Peyer's patch (tissue), 4 donors: ENCODE measurements at places on chromosomes 2 and 18. TPM values are rescaled to one million over a fixed set of nuclear protein-coding genes. Genes with fewer than 3 reads are reported as not detected.
A peak's percentile ranks its signal among the peaks of the same experiment; 100 is the strongest.

The UGT1A3 gene
- total RNA-seq = not detected

- no peak for DNase-seq
Observed at GRCh38 chr2:100404411-100404810, 13.1 kb downstream of the CHST10 start.

DNA sequence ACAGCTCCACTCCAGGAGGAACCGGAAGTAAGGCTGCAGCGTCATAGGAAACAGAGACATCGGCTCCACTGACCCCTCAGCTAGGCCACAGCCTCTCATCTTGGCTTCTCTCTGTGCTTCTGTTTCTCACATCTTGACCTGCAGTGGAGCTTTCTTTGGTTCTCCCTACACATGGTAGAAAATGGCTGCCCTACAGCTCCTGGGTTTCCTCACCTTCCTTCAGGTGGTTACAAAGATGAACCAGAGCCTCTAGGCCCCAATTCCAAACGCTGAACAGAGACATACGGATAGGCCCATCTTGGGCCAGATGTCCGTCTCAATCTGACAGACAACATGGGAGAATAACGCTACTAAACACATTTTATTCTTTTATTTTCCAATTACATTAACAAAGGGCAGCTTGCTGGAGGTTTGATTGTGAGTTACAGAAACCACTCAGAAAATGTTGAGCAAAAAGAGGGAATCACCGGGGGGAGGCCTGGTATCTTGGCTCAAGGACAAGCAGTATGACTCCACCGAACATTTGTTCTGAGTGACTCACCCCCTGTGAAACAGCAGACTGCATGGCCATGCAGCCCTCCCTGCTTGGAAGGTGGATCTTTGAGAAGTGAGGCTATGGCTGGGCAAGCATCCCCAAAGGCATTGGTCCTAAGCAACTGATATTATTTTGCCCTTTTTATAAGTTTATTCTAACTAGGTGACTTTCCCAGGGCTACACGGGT, 303.5 kb downstream of the CDCA7 start:
- no peak for DNase-seq

- DNase-seq = no peak
Observed at GRCh38 chr2:200863782-200864175, 679 bp downstream of the CLK1 start.

DNA sequence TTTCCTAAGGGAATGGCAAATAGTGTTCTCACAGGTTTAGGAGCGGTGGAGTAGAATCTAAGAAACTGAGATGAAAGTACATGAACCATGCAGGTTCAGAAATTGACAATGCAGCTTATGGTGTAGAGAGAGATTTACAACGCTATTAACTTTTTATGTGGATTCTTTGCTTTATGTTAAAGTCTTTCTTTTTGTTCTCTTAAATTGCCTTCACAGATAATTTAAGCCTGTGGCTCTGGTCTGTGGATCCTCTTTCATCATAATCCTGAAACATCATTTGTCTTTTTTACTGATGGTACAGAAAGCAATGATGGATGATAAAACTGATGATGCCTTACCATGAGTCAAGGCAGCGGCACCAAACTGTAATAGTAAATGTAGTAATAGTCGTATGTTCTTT, 30.3 kb downstream of the SOCS6 start:
- no peak for DNase-seq

The VWA3B gene
- 0.27 TPM for total RNA-seq

GRCh38 chr2:189147361-189147760, 32.2 kb downstream of the COL5A2 start:
- no peak for DNase-seq

GRCh38 chr2:236512902-236513435, 56.7 kb upstream of the ACKR3 start:
- DNase-seq = peak; percentile 89

The LRRTM4 gene
- total RNA-seq = not detected
